ENCODE measurements at places on chromosomes 4 and X. TPM values are rescaled to one million over a fixed set of nuclear protein-coding genes. Genes with fewer than 3 reads are reported as not detected.

GABRG1 gene
- not detected for total RNA-seq

SSX2 gene
- not detected for total RNA-seq

COL25A1 gene
- total RNA-seq, result 0.59 TPM

TKTL1 gene
- 0.58 TPM for total RNA-seq

ARHGEF6 gene
- total RNA-seq, result 66.1 TPM

PGAM4 gene
- not detected for total RNA-seq

JCHAIN gene
- total RNA-seq, result not detected

FGF5 gene
- not detected for total RNA-seq

CLGN gene
- total RNA-seq, result not detected

MAGED4B gene
- total RNA-seq, result 2.4 TPM

GRCh38 chr4:100170986-100171385 lies 19.3 kb downstream of the DDIT4L start:
- H3K4me3 ChIP-seq, result no peak overlapping the region
- H3K36me3 ChIP-seq, result no peaks in the 10 kb centered on the region
- no peaks in the 10 kb centered on the region for H3K4me1 ChIP-seq
- H3K27ac ChIP-seq, result no peak overlapping the region

- peaks cover 12% of the 10 kb centered on the region for H3K4me1 ChIP-seq
- H3K27ac ChIP-seq, result no peak overlapping the region
- H3K27me3 ChIP-seq, result no peaks in the 10 kb centered on the region
Observed at GRCh38 chr4:112172180-112172579, 26.9 kb downstream of the FAM241A start.

- no peak overlapping the region for H3K27ac ChIP-seq
- no peaks in the 10 kb centered on the region for H3K27me3 ChIP-seq
- no peak for DNase-seq
- H3K36me3 ChIP-seq, result no peaks in the 10 kb centered on the region
- no peak overlapping the region for H3K4me3 ChIP-seq
Observed at GRCh38 chr4:60128888-60129287, 1071.2 kb upstream of the ADGRL3 start.

GRCh38 chr4:101256222-101256621 lies 91.1 kb downstream of the PPP3CA start:
- no peak for DNase-seq
- H3K4me1 ChIP-seq, result no peaks in the 10 kb centered on the region
- H3K36me3 ChIP-seq, result no peaks in the 10 kb centered on the region
- H3K27me3 ChIP-seq, result no peaks in the 10 kb centered on the region

GRCh38 chrX:24184018-24184417 lies 34.5 kb downstream of the ZFX start:
- H3K4me1 ChIP-seq, result no peaks in the 10 kb centered on the region
- H3K27ac ChIP-seq, result no peak overlapping the region
- H3K27me3 ChIP-seq, result no peaks in the 10 kb centered on the region
- H3K4me3 ChIP-seq, result no peak overlapping the region
- H3K36me3 ChIP-seq, result no peaks in the 10 kb centered on the region
- DNase-seq, result no peak

DNA sequence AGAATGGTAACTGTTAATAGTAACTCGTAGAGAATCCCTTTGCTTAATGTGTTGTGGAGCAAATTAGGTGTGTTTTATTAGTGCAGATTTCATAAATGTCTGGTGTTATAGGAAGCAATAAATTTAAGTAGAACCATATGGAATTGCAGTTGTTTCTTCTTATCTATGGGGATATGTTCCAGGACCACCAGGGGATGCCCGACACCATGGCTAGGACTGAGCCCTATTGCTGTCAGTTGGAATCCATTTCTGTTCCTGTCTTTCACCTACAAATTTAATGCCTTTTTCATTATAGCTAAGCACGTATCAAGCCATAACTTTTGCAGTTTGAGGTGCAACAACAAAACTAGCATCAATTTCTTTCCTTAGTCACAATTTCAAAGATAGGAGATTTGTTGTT lies 72.5 kb downstream of the DDIT4L start:
- DNase-seq, result no peak
- H3K4me1 ChIP-seq, result no peaks in the 10 kb centered on the region
- H3K27me3 ChIP-seq, result no peaks in the 10 kb centered on the region
- no peaks in the 10 kb centered on the region for H3K36me3 ChIP-seq
- no peak overlapping the region for H3K4me3 ChIP-seq

DNA sequence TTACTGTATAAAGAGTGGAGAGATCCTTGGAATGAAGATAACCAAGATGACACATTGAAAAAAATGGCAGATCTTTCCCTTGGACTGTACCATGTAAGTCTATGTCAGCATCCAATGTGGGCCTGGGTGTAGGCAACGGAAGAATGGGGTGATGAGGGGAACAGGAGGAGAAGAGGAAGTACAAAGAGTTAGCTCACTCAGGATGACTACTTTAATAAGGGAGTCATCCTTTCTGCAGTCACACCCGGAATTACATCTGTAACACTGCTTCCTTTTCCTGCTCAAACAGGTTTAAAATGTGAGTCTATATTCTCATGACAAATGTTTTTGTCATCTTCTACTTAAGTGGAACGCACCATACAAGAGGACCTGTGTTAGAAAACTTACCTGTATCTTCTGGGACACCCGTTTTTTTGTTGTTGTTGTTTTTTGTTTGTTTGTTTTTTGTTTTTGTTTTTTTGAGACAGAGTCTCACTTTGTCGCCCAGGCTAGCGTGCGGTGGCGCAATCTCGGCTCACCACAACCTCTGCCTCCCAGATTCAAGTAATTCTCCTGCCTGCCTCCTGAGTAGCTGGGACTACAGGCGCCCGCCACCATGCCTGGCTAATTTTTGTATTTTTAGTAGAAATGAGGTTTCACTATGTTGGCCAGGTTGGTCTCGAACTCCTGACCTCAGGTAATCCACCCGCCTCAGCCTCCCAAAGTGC lies 18.0 kb downstream of the HPSE start:
- no peaks in the 10 kb centered on the region for H3K36me3 ChIP-seq
- no peaks in the 10 kb centered on the region for H3K27me3 ChIP-seq
- H3K4me1 ChIP-seq, result no peaks in the 10 kb centered on the region
- no peak overlapping the region for H3K4me3 ChIP-seq
- DNase-seq, result no peak
- H3K27ac ChIP-seq, result no peak overlapping the region

DNA sequence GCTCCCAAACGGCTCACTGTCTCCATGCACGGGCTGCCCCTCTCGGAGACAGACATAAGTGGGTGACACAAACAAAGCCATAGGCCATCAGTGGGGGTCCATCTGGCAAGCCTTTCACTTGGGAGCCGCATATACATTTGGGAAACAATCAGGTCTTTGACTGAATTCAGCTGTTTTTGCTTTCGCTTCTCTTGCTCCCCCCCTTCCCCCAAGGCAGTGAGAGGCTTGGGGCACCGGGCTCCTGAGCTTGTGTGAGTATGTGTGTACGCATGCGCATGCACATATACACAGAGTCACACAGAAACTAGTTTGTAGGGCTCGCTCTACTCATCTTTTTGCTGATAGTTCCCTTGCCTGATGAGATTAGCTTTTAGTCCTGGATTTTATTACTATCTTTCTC lies 284.4 kb downstream of the AFF2 start:
- H3K27me3 ChIP-seq, result no peaks in the 10 kb centered on the region
- no peak for DNase-seq
- H3K36me3 ChIP-seq, result no peaks in the 10 kb centered on the region
- H3K27ac ChIP-seq, result no peak overlapping the region
- H3K4me3 ChIP-seq, result no peak overlapping the region

- DNase-seq, result no peak
- H3K4me3 ChIP-seq, result no peak overlapping the region
- H3K36me3 ChIP-seq, result no peaks in the 10 kb centered on the region
- no peak overlapping the region for H3K27ac ChIP-seq
Observed at GRCh38 chrX:35819241-35819640, 21.1 kb downstream of the MAGEB16 start.

GRCh38 chrX:125295337-125295736 lies 24.3 kb upstream of the TEX13C start:
- no peak overlapping the region for H3K27ac ChIP-seq
- no peak overlapping the region for H3K4me3 ChIP-seq
- H3K36me3 ChIP-seq, result no peaks in the 10 kb centered on the region
- no peak for DNase-seq
- no peaks in the 10 kb centered on the region for H3K4me1 ChIP-seq

- no peak overlapping the region for H3K4me3 ChIP-seq
- no peak for DNase-seq
- H3K27me3 ChIP-seq, result no peaks in the 10 kb centered on the region
- no peaks in the 10 kb centered on the region for H3K36me3 ChIP-seq
- H3K4me1 ChIP-seq, result no peaks in the 10 kb centered on the region
- H3K27ac ChIP-seq, result no peak overlapping the region
Observed at GRCh38 chr4:64822405-64822804, 413.2 kb upstream of the TECRL start.

GRCh38 chr4:113468165-113469022 lies 293.1 kb downstream of the CAMK2D start:
- peaks cover 4% of the 10 kb centered on the region for H3K36me3 ChIP-seq
- DNase-seq, result no peak
- no peaks in the 10 kb centered on the region for H3K4me1 ChIP-seq
- no peak overlapping the region for H3K4me3 ChIP-seq
- no peaks in the 10 kb centered on the region for H3K27me3 ChIP-seq
- no peak overlapping the region for H3K27ac ChIP-seq

GRCh38 chrX:41475191-41475590 lies 28.0 kb downstream of the NYX start:
- no peak overlapping the region for H3K27ac ChIP-seq
- no peaks in the 10 kb centered on the region for H3K36me3 ChIP-seq
- H3K4me3 ChIP-seq, result no peak overlapping the region
- no peaks in the 10 kb centered on the region for H3K27me3 ChIP-seq

- no peaks in the 10 kb centered on the region for H3K27me3 ChIP-seq
- H3K4me1 ChIP-seq, result no peaks in the 10 kb centered on the region
- H3K4me3 ChIP-seq, result no peak overlapping the region
- no peak for DNase-seq
- no peaks in the 10 kb centered on the region for H3K36me3 ChIP-seq
Observed at GRCh38 chr4:155085843-155086530, 122.4 kb upstream of the NPY2R start.

DNA sequence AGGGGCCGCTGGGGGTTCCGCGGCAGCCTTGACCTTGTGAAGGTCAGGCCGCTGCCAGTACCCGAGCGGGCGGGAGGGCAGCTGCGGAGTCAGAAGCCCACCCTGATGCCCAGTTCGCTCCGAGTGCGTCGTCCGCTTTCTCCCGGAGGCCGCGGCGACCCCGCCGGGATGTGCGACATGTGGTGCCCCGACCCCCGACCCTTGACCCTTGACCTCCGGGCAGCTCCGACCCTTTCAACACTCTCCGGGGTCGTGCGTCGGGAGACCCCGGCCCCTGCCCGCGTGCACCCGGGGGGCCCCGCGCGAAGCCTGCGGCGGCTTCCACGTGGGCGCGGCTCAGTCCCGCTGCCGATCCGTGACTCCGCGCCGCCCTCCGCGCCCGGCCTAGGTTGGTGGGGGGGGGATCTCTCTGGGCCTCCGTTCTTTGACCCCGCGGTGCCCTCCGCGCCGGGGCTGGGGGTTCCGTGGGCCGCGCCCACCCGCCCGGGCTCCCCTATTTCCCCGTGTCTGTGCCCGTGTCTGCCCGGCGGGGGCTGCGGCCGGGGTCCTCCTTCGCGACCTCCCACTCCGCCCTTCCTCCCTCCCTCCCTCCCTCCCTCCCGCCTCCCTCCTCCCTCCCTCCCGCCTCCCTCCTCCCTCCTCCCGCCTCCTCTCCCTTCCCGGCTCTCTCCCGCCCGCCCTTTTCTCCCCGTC lies 609 bp upstream of the SLC25A6 start:
- H3K4me1 ChIP-seq, result peaks cover 25% of the 10 kb centered on the region
- H3K4me3 ChIP-seq, result peak overlapping the region; percentile 94
- no peak for DNase-seq
- H3K36me3 ChIP-seq, result peaks cover 17% of the 10 kb centered on the region
- H3K27ac ChIP-seq, result peak overlapping the region; percentile 93

- no peaks in the 10 kb centered on the region for H3K4me1 ChIP-seq
- H3K4me3 ChIP-seq, result no peak overlapping the region
- no peak for DNase-seq
- no peak overlapping the region for H3K27ac ChIP-seq
Observed at GRCh38 chr4:65798498-65799127, 128.3 kb upstream of the EPHA5 start.

- no peaks in the 10 kb centered on the region for H3K27me3 ChIP-seq
- no peak overlapping the region for H3K4me3 ChIP-seq
- H3K36me3 ChIP-seq, result no peaks in the 10 kb centered on the region
- no peak overlapping the region for H3K27ac ChIP-seq
- no peak for DNase-seq
- no peaks in the 10 kb centered on the region for H3K4me1 ChIP-seq
Observed at GRCh38 chr4:134862116-134862515, 660.5 kb upstream of the PABPC4L start.

DNA sequence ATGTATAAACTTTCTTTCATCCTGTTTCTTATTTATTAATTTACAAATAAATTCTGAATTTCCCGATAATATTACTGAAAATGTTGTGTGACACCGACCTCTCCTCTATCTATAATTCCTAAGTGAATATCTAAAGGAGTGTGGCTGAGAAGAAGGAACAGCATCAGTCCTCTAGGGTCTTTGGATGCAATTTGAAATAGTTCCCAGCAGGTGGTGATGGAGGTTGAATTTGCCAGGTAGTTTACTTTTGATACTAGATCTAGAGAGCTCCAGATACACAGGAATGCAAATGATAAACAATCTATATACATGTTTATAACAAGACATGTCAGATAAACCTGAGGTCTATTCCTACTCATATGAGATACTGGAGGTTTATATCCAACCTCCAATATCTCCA lies 305.4 kb downstream of the PCDH18 start:
- H3K27ac ChIP-seq, result no peak overlapping the region
- H3K27me3 ChIP-seq, result no peaks in the 10 kb centered on the region
- H3K4me1 ChIP-seq, result no peaks in the 10 kb centered on the region

- no peak overlapping the region for H3K27ac ChIP-seq
- no peaks in the 10 kb centered on the region for H3K27me3 ChIP-seq
- no peaks in the 10 kb centered on the region for H3K36me3 ChIP-seq
- H3K4me3 ChIP-seq, result no peak overlapping the region
Observed at GRCh38 chr4:101239665-101240064, 107.7 kb downstream of the PPP3CA start.

- H3K36me3 ChIP-seq, result no peaks in the 10 kb centered on the region
- no peaks in the 10 kb centered on the region for H3K27me3 ChIP-seq
- no peak overlapping the region for H3K4me3 ChIP-seq
- DNase-seq, result no peak
- H3K4me1 ChIP-seq, result no peaks in the 10 kb centered on the region
- no peak overlapping the region for H3K27ac ChIP-seq
Observed at GRCh38 chrX:47097018-47097417, 18.8 kb downstream of the RGN start.

DNA sequence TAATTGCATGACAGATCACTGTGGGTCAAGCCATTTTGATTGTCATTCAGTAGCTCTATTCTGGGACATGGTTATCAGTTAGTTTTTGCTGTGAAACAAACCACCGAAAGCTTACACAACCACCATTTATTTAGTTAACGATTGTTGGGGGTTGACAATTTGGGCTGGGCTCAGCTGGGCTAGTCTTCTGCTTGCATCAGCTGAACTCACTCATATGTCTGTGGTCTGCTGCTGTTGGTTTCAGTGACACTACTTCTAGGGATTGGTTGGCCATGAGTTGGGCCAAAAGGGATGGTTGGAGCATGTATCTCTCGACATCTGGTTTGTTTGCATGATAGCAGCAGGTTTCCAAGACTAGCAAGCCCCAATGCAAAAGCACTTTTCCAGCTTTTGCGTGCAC lies 5.3 kb upstream of the SMIM10 start:
- H3K36me3 ChIP-seq, result no peaks in the 10 kb centered on the region
- no peaks in the 10 kb centered on the region for H3K27me3 ChIP-seq
- no peak overlapping the region for H3K27ac ChIP-seq
- no peak overlapping the region for H3K4me3 ChIP-seq
- no peaks in the 10 kb centered on the region for H3K4me1 ChIP-seq
- DNase-seq, result no peak

- H3K27me3 ChIP-seq, result no peaks in the 10 kb centered on the region
- H3K27ac ChIP-seq, result no peak overlapping the region
- no peak overlapping the region for H3K4me3 ChIP-seq
Observed at GRCh38 chr4:26058537-26058936, 144.5 kb downstream of the SMIM20 start.
